Activated CD4-positive, alpha-beta T cell treated with anti-CD3 and anti-CD28 coated beads, Interleukin-2, amount 50 U/mL, for 24 hours (primary cell): ENCODE measurements at places on chromosomes 5 and 9.

DNA sequence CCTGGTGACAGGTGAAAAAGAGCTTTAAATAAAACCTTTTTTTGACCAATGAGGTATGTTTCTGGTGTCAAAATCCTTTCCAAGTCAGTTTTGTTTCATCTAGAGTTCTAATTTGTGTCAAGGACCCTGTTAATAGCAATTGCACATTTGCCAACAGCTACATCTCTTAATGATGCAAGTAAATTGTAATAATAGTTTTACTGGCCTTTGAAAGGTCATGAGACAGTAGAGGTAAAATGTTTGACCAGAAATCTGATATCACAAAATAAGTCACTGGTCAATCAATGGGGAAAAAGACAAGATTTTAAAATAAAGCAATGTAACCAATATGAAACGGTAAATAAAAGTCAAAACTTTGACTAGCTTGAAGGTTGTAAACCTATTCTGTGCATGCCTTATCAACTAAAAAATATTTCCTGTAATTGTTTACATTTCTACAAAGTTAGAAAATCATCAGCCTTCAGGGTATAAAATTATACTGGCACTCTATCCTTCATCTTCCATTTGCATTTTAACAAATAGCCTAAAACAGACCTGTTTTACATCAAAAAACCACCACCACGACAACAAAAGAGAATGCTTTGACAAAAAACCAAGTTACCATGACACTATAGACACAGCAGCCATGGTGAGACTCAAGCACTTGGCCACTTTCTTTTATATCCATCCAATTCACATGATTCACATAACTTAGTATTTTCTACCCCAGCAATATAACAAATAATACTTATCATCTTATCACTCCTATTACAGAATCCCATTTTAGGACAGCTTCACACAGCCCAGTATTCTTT, 3.0 kb downstream of the NADK2 start:
- DNase-seq: no peak

DNA sequence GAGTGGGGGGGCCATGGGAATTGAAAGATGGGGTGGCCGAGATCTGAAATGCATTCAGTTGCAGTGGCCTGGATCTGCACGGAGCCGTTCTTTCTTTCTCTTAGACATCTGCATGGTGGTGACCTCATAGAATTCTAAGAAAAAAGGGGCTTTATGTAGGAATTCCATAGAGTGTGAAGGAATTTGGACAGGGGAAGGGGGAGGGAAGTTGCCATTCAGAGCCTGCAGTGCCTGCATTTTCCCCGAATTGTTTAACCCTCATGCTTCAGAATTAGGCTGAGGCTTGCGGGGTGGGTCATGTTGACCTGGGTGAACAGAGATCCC, 4.9 kb downstream of the NEK6 start:
- DNase-seq: no peak

GRCh38 chr5:110038297-110038997, 348.7 kb downstream of the MAN2A1 start:
- DNase-seq: no peak

- no peak for DNase-seq
Measured at GRCh38 chr9:98225015-98225442, 30.4 kb downstream of the TBC1D2 start.

DNA sequence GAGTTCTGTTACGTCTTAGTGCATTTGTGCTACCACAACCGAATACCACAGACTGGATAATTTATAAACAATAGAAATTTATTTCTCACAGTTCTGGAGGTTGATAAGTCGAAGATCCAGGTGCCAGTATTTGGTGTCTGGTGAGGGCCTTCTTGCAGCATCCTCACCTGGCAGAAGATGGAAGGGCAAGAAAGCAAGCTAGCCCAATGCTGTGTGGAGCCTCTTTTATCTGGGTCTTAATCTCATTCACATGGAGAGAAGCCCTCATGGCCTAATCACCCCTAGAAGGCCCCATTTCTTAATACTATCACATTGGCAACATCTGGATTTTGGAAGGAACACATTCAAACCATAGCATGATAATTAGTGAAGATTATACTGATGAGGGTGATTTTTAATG, 159.3 kb downstream of the CHSY3 start:
- DNase-seq: no peak

DNA sequence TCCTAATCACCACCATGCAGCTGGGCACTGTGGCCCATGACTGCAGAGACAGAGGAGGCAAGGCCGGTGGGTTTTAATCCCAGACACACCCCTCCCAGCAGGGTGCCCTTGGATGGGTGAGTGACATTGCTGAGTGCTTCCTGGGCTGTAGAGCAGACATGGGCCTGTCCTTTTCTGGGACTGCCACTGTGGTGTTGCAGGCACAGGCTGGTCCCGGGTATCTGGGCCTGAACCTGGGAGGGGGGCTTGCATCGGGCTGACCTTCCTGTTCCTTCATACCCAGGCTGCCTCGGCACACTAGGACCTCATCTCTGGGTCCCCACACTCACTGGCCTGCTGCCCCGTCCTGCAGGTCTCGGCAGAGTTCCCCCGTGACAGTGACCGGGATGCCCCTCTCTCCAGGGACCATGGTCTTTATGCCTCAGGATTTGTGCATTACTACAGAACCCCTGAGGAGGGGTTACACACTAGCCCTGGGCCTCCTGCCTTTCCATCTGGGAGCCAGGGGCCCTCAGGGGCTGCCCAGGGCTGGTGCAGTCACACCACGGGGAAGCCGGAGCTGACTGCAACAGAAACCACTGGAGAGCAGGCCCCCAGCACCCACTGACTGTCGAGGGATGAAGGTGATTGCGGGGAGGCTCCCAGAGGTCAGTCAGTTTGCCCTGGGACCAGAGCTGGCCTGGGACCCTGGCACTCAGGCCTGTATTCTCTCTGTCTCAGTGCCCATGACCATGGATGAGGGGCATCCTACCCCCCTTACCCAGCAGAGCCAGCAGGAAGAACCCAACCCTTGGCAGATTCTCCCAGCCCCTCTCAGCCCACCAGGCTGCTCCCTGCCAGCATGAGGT, 8.9 kb upstream of the SLC25A48 start:
- no peak for DNase-seq

DNA sequence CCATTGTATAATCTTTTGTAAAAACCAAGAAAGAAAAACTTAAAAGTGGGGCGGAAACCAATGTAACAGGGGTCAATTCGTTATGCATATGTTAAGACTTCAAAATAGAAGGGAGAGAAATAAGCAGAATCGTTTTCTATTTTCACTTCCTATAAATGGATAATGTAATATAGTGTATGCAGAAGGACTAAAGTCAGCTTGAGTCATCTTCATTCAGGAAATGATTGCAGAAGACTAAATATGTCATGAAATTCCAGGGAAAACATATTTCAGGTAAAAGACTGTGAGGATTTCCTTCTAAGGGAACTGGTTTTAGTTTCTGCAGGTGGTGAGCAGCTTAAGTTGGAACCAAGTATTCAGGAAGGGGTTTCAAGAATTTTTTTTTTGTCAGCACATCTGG, 753.3 kb downstream of the IRX1 start:
- DNase-seq: no peak

DNA sequence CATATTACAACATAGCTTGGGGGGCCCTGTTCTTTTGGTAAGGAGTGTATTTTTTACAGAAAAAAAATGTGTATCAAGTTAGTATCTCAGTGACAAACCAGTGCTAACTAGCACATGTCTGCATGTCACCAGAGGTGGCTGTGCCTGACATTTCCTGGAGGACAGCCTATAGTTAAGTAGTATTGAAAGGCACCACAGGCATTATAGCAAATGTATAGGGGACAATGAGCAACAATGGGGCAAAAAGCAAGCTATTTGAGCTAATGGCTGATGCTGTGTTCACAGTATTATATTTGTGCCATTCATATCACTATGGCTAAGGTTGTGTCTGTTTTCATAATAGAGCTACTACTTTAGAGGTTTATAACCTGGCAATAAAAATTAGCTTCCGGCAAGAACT, 1644.0 kb downstream of the MAT2B start:
- DNase-seq: no peak

DNA sequence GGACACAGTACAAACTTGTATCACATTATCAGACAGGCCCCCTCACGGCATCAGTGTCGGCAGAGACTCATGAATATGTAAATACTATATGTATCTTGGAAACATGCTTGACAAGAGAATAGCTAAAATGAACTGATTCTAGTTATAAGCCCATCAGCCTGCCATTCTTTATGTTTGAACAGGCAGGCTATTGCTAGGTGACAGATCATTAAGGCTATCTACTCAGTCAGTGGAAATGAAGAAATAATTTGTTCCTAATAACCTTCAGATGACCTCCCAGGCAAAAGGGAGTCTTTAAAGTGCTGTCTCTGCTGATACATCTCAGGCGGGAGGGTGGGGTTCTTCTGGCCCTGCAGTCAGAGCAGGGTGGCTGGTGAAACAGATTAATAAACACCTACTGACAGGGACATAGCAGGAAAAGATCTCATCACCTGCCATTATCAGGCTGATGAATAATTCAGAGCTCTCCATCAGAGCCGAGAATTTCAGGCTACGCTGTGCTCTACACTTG, 394.2 kb downstream of the RASEF start:
- DNase-seq: no peak
